ENCODE measurements at places on chromosomes 1 and 21. TPM values are rescaled to one million over a fixed set of nuclear protein-coding genes. Genes with fewer than 3 reads are reported as not detected.

Gene C1orf141
- polyA plus RNA-seq = not detected

Gene ATP5PF
- polyA plus RNA-seq = 1,855 TPM

Gene BEND5
- 9.4 TPM for polyA plus RNA-seq

Gene THEM5
- 0.42 TPM for polyA plus RNA-seq

Gene HENMT1
- polyA plus RNA-seq = 30.2 TPM

Gene COL18A1
- polyA plus RNA-seq = 0.07 TPM

Gene BCAS2
- 288 TPM for polyA plus RNA-seq

Gene KCNJ9
- 12.2 TPM for polyA plus RNA-seq

Gene FCN3
- not detected for polyA plus RNA-seq

Gene PTPN22
- 2.0 TPM for polyA plus RNA-seq

Gene ATAD3C
- polyA plus RNA-seq = 14.2 TPM

Gene PARS2
- 3.0 TPM for polyA plus RNA-seq

Gene PKN2
- 12.4 TPM for polyA plus RNA-seq

Gene OPTC
- not detected for polyA plus RNA-seq

Gene HNRNPR
- polyA plus RNA-seq = 67.7 TPM

Gene KIAA0040
- not detected for polyA plus RNA-seq

Gene YOD1
- 2.8 TPM for polyA plus RNA-seq

Gene LRRC41
- 12.9 TPM for polyA plus RNA-seq

Gene INAVA
- polyA plus RNA-seq = 0.66 TPM

Gene CHODL
- 3.4 TPM for polyA plus RNA-seq

Gene LHX8
- not detected for polyA plus RNA-seq

Gene AGMAT
- 0.97 TPM for polyA plus RNA-seq

Gene LENEP
- not detected for polyA plus RNA-seq

Gene RIMS3
- 0.28 TPM for polyA plus RNA-seq

Gene SPATC1L
- polyA plus RNA-seq = not detected

Gene CDC42BPA
- 201 TPM for polyA plus RNA-seq

Gene CPT2
- 2.5 TPM for polyA plus RNA-seq

Gene CELA3A
- not detected for polyA plus RNA-seq

Gene PTPRC
- 1.3 TPM for polyA plus RNA-seq

Gene ATP5IF1
- polyA plus RNA-seq = 1,382 TPM

Gene ANKRD35
- polyA plus RNA-seq = 0.78 TPM

Gene CFHR4
- not detected for polyA plus RNA-seq

Gene DNAH14
- polyA plus RNA-seq = not detected

Gene TSPAN1
- 0.78 TPM for polyA plus RNA-seq

Gene DIO1
- polyA plus RNA-seq = not detected

Gene FABP3
- polyA plus RNA-seq = 242 TPM

Gene DCDC2B
- polyA plus RNA-seq = not detected

Gene CLEC20A
- 0.79 TPM for polyA plus RNA-seq

Gene B3GALT6
- polyA plus RNA-seq = 1.5 TPM

Gene CR1L
- not detected for polyA plus RNA-seq

Gene PRDM16
- polyA plus RNA-seq = not detected

Gene FAM3B
- not detected for polyA plus RNA-seq

Gene HAPLN2
- polyA plus RNA-seq = not detected

Gene VANGL1
- polyA plus RNA-seq = 0.52 TPM

Gene RHCE
- 2.1 TPM for polyA plus RNA-seq

Gene ANGPTL3
- not detected for polyA plus RNA-seq

Gene TINAGL1
- not detected for polyA plus RNA-seq

Gene CYP2J2
- polyA plus RNA-seq = 0.52 TPM
